Activated CD4-positive, alpha-beta T cell treated with anti-CD3 and anti-CD28 coated beads, Interleukin-2, amount 50 U/mL, for 1 hour (primary cell): ENCODE measurements at places on chromosomes 6 and 20.

- DNase-seq: no peak
Observed at GRCh38 chr20:13256606-13257005, 35.5 kb downstream of the ISM1 start.

GRCh38 chr6:169498916-169499513 lies 202.8 kb downstream of the WDR27 start:
- no peak for DNase-seq

DNA sequence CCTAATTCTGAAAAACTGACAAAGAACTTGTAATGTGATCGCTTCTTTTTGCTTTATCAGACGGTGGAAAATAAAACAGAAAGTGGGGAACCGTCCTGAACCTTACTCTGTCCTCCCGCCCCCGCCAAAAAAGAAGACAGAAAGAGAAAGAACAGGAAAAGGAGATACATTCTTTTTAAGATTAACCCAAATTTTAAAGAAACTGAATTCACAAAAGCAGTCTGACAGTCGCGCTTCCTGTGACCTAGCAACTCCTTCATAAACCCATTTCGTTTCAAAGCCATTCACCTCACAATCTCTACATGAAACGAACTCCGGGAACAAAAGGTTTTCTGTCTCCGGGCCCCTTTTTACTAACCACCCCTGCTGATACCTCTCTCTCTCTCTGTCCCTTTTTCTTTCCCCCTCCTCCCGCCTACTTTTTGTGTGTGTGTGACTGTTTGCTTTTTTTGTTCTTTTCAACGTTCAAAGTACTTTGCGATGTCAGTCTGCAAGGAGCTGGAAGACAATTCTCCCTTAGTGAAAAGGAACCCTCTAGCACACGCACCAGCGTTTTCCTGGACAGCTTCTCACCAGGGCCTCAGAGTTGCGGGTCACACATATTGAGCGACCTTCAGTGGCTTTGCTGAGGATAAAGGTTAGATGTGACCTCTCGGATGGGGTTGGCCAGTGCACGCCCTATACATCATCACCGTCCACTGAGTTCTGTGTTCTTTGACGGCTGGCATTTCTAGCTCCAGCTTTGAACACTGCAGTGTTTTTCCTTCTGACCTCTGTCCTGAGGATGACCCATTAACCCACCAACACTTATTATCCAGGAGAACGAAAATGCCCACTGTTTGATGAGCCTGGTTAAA lies 530 bp upstream of the NEDD9 start:
- DNase-seq: no peak

DNA sequence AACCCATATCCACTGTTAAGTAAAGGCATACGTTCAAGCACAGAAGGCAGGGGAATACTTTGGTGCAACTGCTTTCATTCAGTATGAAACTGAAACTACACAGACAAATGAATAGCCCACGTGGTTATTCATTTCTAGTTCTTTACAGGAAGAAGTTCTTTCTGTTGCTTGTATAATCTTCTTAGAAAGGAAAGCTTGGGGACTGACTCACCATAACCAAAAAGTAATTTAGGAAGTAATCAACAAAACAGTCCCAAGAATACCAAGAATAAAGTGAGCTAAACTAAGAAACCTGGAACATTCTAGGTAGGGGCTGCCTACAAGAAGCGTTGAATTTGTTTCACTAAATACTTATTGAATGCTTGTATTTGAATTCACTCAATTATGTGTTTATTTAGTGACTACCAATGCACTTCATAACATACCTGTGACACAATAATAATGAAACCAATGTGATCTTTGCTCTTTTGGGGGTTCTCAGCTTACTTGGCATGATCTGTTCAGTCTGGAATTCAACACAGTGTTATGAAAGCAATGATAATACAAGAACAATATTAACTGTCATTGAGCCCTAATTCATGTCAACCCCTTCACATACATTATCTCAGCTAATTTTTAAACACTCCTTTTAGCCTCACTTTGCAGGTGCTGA lies 25.1 kb upstream of the KIAA0408 start:
- no peak for DNase-seq

GRCh38 chr6:170257376-170257775 lies 33.5 kb downstream of the DLL1 start:
- DNase-seq: no peak

DNA sequence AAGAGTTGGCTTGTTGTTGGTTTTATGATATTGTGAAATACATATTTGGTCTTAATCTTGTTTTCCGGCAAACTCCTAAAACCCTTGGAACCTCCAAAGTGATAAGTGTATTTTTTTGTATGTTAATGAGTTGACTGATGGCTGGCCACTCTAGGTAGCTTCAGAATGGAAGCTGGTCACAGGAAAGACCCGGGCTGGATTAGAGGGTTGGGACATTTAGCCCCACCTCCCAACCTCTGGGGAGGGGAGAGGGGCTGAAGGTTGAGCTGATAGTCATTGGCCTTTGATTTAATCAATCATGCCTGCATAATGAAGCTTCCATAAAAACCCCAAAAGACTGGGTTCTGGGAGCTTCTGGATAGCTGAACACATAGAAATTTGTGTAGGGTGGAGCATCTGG lies 42.7 kb downstream of the SASH1 start:
- no peak for DNase-seq

- no peak for DNase-seq
Observed at GRCh38 chr20:18738055-18738454, 75.5 kb upstream of the SCP2D1 start.

DNA sequence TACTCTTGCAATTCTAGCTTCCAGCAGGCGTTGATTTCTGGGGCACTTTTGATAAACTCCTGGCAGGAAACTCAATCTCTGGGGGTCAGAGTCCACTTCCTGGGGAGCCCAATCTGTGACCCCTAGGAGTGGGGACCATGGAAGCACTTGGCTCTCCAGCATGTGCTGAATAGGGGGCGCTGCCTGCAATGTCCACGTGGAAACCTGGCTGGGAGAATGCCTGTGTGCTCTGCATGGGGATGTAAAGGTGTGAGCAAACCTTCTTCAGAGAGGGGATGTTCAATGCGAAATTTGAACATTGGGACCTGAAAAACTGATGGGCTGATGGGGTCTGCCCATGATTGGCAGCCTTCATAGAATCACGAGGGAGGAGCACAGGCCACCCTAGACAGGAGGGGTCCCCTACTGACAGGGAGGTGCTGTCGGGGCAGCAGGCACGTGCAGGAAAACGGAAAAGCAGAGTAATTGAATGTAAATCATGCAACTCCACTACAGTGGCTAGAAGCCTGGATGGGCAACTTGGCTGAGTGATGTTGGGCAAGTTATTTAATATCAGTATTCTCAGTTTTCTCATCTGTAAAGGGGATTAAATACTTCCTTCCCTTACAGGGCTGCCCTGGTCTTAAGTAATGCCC lies 47.8 kb downstream of the CEP43 start:
- DNase-seq: no peak

DNA sequence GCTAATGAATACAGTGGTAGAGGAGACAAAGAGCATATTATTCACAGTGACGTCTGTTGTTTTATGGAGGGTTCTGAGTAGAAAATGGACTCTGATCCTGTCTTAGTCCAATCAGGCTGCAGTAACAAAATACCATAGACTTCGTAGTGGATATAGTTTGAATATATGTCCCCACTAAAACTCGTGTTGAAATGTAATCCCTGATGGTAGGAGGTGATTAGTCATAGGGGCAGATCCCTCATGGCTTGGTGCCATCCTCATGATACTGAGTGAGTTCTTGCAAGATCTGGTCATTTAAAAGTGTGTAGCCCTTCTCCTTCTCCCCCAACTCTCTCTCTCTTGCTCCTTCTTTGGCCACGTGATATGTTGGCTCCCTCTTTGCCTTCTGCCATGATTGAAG lies 82.5 kb downstream of the CD83 start:
- no peak for DNase-seq

- DNase-seq: no peak
Observed at GRCh38 chr6:39114388-39114703, 640 bp downstream of the SAYSD1 start.

- no peak for DNase-seq
Observed at GRCh38 chr20:61808447-61808846, 257.2 kb downstream of the TAF4 start.
